T-helper 2 cell (primary cell): ENCODE measurements at places on chromosomes 6 and 20.

- no peak for DNase-seq
Measured at GRCh38 chr6:16635810-16636602, 125.3 kb downstream of the ATXN1 start.

DNA sequence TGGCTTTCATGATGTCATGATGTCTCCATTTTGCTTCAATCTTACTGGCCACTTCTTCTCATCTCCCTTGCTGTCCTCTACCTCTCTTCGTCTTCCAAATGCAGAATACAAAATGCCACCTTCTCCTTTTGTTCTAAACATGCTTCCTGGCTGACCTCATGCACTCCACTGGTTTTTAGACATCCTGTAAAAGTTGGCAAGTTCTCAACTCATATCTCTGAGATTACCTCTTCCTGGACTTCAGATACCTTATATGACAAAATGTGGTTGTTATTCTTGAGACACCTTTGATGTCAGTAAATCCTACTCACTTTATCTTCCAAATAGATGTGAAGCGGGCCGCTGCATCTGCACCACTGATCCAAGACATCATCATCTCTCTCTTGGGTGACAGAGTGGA lies 212.7 kb upstream of the FOXA2 start:
- DNase-seq = no peak

DNA sequence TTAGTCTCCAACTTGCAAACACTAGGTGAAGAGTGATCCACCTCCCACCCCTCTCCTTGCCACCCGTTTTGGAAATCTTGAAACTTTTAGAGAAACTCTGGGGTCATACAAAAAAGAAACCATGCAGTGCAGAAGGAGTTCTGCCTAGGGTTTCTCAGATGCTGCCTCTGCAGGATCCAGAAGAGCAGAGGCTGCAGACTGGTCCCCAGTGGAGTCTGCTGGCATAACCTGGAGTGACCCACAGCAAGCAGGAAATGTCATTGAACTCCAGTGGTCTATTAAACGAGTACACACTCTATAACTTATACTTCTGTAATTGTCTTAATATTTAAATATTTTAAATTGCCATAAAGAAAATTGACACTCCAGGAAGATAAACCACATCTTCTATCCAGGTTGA lies 280.7 kb upstream of the NT5E start:
- DNase-seq = no peak

GRCh38 chr6:11929241-11929835 lies 82.8 kb upstream of the HIVEP1 start:
- no peak for DNase-seq

DNA sequence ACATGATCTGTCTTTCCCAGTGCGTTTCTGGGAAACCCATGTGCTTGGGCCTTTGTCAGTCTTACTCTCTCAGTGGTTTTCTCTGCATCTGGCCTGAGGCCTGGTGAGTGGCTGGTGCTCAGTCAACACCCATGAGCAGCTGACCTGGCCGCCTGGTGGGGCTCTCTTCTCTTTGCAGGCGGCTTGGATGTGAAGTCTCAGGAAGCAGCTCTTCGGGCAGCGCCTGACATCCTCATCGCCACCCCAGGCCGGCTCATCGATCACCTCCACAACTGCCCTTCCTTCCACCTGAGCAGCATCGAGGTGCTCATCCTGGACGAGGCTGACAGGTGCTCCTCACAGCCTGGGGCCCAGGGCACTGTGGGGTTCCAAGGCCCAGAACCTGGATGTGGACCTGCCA lies 10.8 kb downstream of the DDX27 start:
- DNase-seq = no peak

DNA sequence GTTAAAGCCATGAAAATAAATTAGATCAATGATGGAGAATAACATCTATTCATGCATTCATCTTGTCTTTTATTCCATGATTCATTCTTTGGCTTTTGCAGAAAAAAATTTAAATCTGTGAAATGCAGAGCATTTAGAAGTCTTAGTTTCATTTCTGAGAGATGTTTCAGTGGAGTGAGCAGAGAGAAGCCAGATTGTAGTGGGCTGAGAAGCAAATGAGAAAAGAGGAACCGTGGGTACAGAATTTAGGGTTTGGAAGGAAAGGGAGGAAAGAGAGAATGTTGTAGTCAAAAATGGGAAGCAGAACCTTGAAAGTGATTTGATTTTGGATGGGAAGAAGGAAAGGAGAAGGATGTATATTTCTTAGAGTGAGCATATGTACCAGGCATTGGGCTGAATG lies 260.3 kb upstream of the MAN1A1 start:
- DNase-seq = no peak

- no peak for DNase-seq
Measured at GRCh38 chr6:8839626-8840025, 404.3 kb upstream of the SLC35B3 start.

GRCh38 chr6:56091159-56091869 lies 156.1 kb downstream of the COL21A1 start:
- no peak for DNase-seq

GRCh38 chr20:40606660-40607059 lies 82.4 kb downstream of the MAFB start:
- DNase-seq = no peak
